Lung (tissue), 17 donors: ENCODE measurements at places on chromosomes 4 and X. TPM values are rescaled to one million over a fixed set of nuclear protein-coding genes. Genes with fewer than 3 reads are reported as not detected.

- no peaks in the 10 kb centered on the region for H3K36me3 ChIP-seq
- no peaks in the 10 kb centered on the region for H3K27me3 ChIP-seq
- DNase-seq: peak; percentile 37
Observed at GRCh38 chrX:40278340-40279090, 180.8 kb upstream of the BCOR start.

- no peaks in the 10 kb centered on the region for H3K4me1 ChIP-seq
- DNase-seq: no peak
- H3K4me3 ChIP-seq: no peak overlapping the region
- no peaks in the 10 kb centered on the region for H3K36me3 ChIP-seq
- no peak overlapping the region for H3K27ac ChIP-seq
Observed at GRCh38 chr4:11281720-11282119, 147.0 kb downstream of the HS3ST1 start.

DNA sequence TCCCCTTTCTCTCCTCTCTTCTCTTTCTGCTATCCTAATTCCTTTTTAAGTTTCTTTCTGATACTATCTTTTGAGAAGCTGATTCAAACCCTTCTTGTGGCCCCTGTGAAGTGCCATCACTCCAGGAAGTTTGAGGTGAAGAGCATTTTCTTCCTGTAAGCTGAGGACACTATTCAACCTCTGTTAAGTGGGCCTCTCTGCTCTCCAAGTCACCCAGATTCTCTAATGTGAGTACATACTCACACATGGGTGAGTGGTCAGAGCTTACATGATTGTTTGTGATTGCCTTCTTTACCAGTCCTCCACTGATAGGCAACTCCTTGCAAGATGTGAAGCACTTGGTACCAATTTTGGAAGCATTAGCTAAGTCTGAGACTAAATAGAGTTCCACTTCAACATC lies 18.4 kb upstream of the SMIM10L2A start:
- no peaks in the 10 kb centered on the region for H3K4me1 ChIP-seq
- H3K36me3 ChIP-seq: no peaks in the 10 kb centered on the region

GRCh38 chr4:19707876-19708275 lies 543.8 kb upstream of the SLIT2 start:
- no peaks in the 10 kb centered on the region for H3K36me3 ChIP-seq
- H3K4me3 ChIP-seq: no peak overlapping the region
- no peaks in the 10 kb centered on the region for H3K27me3 ChIP-seq
- no peak overlapping the region for H3K27ac ChIP-seq
- DNase-seq: no peak
- H3K4me1 ChIP-seq: no peaks in the 10 kb centered on the region

GRCh38 chr4:123621072-123621705 lies 224.6 kb downstream of the SPRY1 start:
- H3K27ac ChIP-seq: peak overlapping the region; percentile 16
- H3K27me3 ChIP-seq: no peaks in the 10 kb centered on the region
- DNase-seq: peak; percentile 22
- H3K4me1 ChIP-seq: no peaks in the 10 kb centered on the region
- no peaks in the 10 kb centered on the region for H3K36me3 ChIP-seq
- no peak overlapping the region for H3K4me3 ChIP-seq

DNA sequence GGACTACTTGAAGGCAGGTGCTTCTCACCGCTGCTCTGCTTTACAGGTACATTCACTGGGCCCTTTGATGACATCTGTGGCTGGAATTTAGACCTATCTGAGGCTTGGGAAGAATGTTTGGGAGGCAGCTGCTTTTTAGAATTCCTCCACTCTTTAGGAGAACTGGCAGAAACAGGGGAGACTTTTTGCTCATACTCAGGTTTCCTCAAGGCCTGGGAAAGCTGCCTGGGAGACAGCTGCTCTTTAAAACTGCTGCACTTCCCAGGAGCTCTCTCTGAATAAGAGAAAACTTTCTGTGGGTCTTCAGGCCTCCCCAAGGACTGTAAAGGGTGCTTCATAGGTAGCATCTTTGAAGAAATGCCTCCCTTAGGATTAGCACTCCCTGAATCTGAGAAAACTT lies 14.3 kb downstream of the CT47C1 start:
- no peak overlapping the region for H3K27ac ChIP-seq
- no peaks in the 10 kb centered on the region for H3K4me1 ChIP-seq

DNA sequence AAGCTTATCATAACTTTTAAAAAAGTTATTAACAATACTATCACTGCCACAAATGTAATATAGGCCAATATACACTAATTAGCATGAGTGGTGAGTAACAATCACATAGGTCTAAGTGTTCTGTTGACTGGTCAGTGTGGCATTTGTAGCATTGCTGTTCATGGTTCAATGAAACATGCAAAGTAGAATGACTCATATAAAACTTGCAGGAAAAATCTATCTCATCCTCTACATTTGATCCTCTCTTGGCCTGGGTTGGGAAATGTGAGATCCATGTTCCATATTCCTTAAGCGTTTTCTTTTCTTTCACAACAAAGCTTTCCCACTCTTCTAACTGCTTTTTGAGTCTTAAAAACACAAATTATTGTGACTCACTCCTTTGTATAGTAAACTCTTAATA lies 1418.7 kb downstream of the FSTL5 start:
- no peaks in the 10 kb centered on the region for H3K4me1 ChIP-seq
- H3K36me3 ChIP-seq: no peaks in the 10 kb centered on the region
- no peak for DNase-seq
- H3K27me3 ChIP-seq: no peaks in the 10 kb centered on the region
- no peak overlapping the region for H3K27ac ChIP-seq
- no peak overlapping the region for H3K4me3 ChIP-seq

DNA sequence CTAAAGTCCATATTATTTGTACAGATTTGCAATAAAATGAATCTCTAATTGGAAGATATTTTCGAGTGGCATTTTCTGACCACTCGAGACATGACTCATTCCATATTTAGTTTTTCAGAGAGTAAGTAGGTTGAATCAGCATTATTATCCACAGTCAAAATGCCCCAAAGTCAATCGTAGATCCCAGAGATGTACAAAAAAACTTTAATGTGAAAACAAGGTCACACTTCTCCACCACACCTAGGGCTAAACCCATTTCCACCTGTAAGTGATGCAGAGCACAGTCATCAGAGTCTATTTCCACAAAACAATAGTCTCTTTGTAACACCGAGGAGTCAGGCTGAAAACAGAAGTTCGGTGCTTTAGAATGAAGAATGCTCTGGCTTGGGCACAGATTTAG lies 117.1 kb upstream of the TENM3 start:
- H3K36me3 ChIP-seq: no peaks in the 10 kb centered on the region
- no peak overlapping the region for H3K4me3 ChIP-seq
- no peak overlapping the region for H3K27ac ChIP-seq
- no peaks in the 10 kb centered on the region for H3K4me1 ChIP-seq

GRCh38 chr4:25857403-25857802 lies 5.4 kb downstream of the SEL1L3 start:
- peaks cover 6% of the 10 kb centered on the region for H3K27me3 ChIP-seq
- no peaks in the 10 kb centered on the region for H3K4me1 ChIP-seq
- no peak overlapping the region for H3K27ac ChIP-seq
- DNase-seq: no peak
- no peak overlapping the region for H3K4me3 ChIP-seq

GRCh38 chrX:136907621-136908020 lies 27.1 kb upstream of the RBMX start:
- peak; percentile 65 for DNase-seq
- H3K4me1 ChIP-seq: no peaks in the 10 kb centered on the region
- no peak overlapping the region for H3K27ac ChIP-seq

DNA sequence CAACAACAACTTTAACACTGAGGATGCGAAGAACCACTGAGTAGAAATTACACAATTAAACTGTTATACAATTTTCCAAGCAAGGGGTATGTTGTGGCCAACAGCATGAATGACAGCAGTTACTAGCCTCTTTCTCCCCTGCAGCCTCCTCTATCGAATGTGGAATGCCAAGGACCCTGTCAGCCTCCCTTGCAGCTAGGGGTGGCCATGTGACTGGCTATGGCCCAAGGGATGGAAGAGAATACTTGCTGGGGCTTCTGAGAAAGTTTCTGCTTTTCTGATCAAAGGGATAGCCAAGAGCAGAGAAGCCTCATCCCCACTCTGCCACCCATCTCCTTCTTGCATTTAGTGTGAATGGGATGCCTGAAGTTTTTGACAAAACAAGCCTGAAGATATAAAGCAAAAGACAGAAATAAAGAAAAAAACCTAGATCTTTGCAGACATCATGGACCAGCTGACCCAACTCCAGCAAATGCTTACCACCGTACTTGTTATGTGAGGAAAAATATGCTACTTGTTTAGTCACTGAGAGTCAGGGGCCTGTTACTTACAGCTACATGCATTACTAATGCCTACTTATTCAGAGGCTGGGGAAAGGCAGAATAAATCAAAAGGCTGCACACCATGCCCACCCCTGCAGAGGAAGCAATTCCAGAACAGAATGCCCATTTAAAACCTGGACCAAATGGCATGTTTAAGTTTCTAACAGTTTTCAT lies 32.0 kb downstream of the DCTD start:
- peaks cover 4% of the 10 kb centered on the region for H3K4me1 ChIP-seq
- peaks cover 17% of the 10 kb centered on the region for H3K36me3 ChIP-seq
- no peak overlapping the region for H3K27ac ChIP-seq
- H3K27me3 ChIP-seq: no peaks in the 10 kb centered on the region

- H3K36me3 ChIP-seq: no peaks in the 10 kb centered on the region
- H3K27ac ChIP-seq: no peak overlapping the region
- no peak overlapping the region for H3K4me3 ChIP-seq
- H3K4me1 ChIP-seq: no peaks in the 10 kb centered on the region
Observed at GRCh38 chrX:87702795-87703194, 185.2 kb downstream of the KLHL4 start.

DNA sequence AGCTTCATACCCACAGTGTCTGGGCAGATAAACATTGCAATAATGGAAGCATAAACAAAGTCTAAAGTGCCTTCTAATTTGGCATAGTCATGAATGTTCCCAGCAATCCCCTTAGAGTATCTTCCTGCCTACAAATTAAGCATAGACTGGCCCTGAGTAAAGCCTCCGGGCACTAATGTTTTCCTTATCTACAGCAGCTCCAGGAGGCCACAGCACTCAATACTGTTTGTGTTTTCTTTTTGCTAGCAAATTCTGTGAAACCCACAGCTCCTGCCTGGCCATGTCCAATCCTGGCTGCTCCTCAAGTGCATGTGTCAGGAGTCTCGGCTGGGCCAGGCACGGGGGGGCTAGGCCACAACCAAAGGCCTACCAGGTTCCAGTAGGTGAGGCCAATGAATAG lies 102.7 kb upstream of the TBC1D9 start:
- H3K27ac ChIP-seq: no peak overlapping the region
- no peak for DNase-seq
- H3K27me3 ChIP-seq: no peaks in the 10 kb centered on the region
- H3K36me3 ChIP-seq: no peaks in the 10 kb centered on the region
- H3K4me3 ChIP-seq: no peak overlapping the region
- H3K4me1 ChIP-seq: peaks cover 12% of the 10 kb centered on the region

- H3K27me3 ChIP-seq: no peaks in the 10 kb centered on the region
- H3K36me3 ChIP-seq: no peaks in the 10 kb centered on the region
- H3K4me3 ChIP-seq: no peak overlapping the region
- H3K27ac ChIP-seq: no peak overlapping the region
- H3K4me1 ChIP-seq: no peaks in the 10 kb centered on the region
Observed at GRCh38 chr4:5976921-5977320, 41.3 kb downstream of the C4orf50 start.

- peaks cover 6% of the 10 kb centered on the region for H3K4me1 ChIP-seq
- H3K36me3 ChIP-seq: no peaks in the 10 kb centered on the region
- H3K27ac ChIP-seq: peak overlapping the region; percentile 55
- H3K4me3 ChIP-seq: no peak overlapping the region
- no peaks in the 10 kb centered on the region for H3K27me3 ChIP-seq
Observed at GRCh38 chrX:39309018-39309635, 507.9 kb downstream of the MID1IP1 start.

GRCh38 chr4:15077969-15078368 lies 75.7 kb downstream of the CPEB2 start:
- H3K4me1 ChIP-seq: no peaks in the 10 kb centered on the region
- DNase-seq: no peak
- no peak overlapping the region for H3K27ac ChIP-seq
- H3K27me3 ChIP-seq: no peaks in the 10 kb centered on the region

DNA sequence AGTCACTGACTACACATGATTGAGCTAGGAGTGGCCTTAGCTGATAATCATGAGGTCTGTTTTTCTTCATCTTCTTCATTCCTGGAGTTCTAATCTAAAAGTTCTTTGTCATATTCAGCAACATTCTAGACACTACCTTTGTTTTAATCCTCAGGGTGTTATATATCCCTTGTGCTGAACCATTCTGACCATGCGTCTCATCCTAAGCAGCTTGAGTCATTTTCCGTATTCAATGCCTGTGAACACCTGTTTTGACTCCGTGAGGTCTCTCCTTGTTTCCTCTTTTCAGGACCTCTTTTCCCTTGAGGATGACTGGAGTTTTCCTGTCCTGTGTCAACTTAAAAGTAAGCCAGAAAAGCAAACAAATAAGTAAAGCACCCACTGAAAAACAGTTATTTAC lies 597.9 kb downstream of the GBA3 start:
- H3K4me3 ChIP-seq: no peak overlapping the region
- H3K27ac ChIP-seq: no peak overlapping the region
- H3K4me1 ChIP-seq: no peaks in the 10 kb centered on the region
- no peaks in the 10 kb centered on the region for H3K36me3 ChIP-seq
- H3K27me3 ChIP-seq: no peaks in the 10 kb centered on the region

DNA sequence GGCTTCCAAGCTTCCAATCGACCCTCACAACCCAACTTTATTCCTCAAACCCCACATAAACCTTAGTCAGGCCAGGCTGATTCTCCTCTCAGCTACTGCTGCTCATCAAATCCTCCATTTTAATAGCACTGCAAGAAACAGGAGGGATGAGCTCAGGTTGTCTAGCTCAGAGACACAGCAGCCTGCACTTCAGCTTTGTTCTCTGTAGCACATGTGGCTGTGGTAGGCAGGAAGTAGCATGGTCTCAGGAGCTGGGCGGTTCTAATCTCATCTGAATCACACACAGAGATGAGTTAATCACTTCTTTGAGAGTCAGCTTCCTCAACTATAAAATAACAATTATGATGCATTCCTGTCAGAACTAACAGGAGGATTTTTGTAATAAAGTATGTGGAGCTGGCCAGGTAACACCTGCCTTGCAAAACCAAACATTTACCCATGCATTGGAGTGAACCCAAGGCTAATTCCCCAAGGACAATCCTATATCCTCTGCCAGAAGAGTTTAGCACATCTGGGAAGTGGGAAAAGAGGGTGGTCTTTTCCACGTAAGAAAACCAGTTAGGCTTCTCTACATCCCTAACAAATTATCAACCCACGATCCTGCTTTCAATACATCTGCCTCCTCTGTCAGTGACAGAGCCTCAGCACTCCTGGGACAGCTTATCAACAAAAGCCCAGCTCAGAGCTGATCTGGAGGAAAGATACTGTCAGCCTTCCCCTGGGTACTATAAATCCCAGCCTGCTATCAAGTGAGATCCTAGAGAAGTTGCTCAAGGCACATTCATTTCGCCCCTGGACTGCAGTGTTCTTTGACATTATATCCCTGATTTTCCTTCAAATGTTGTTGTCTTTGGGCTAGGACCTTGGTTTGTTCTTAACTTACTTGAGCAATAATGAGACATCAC lies 32.8 kb downstream of the ELOVL6 start:
- no peak for DNase-seq
- H3K27me3 ChIP-seq: no peaks in the 10 kb centered on the region
- H3K4me1 ChIP-seq: peaks cover 3% of the 10 kb centered on the region
- peak overlapping the region; percentile 22 for H3K27ac ChIP-seq
- H3K36me3 ChIP-seq: no peaks in the 10 kb centered on the region

RAB9B gene
- 0.33 TPM for polyA plus RNA-seq

NOX1 gene
- 0.11 TPM for polyA plus RNA-seq

F9 gene
- polyA plus RNA-seq: not detected

GPR34 gene
- polyA plus RNA-seq: 4.3 TPM

IQSEC2 gene
- 24.6 TPM for polyA plus RNA-seq

GPR82 gene
- polyA plus RNA-seq: 0.24 TPM

PLAC8 gene
- polyA plus RNA-seq: 53.8 TPM

LRIT3 gene
- polyA plus RNA-seq: 0.10 TPM

CXCL3 gene
- 11.3 TPM for polyA plus RNA-seq

AKAP4 gene
- polyA plus RNA-seq: not detected

TCEAL1 gene
- polyA plus RNA-seq: 23.8 TPM
